ENCODE measurements at places on chromosomes 12 and 14.

GRCh38 chr12:97886511-97887176, 424.0 kb downstream of the RMST start:
- DNase-seq, result no peak

- no peak for DNase-seq
Observed at GRCh38 chr12:78269620-78270019, 438.9 kb downstream of the NAV3 start.

GRCh38 chr12:11641522-11641921, 8.0 kb upstream of the ETV6 start:
- no peak for DNase-seq

DNA sequence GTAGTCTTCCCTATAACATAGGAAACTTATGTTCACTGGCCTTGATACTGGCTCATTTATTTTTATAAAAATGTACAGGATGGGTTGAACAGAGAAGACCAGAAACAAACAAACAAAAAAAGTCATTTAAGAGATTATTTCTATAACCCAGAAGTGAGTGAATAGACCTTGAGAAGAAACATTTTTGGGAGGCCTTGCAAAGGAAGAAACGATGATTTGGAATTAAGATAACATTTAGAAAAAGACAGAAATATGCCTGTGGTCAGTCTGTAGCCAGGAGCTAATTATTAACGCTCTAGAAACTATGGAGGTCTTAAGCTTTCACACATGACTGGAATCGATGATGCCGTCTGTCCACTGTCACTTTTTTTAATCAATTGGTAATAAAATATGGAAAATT, 264.0 kb downstream of the EGLN3 start:
- no peak for DNase-seq

GRCh38 chr12:24977060-24977459, 28.2 kb upstream of the BCAT1 start:
- DNase-seq, result no peak

DNA sequence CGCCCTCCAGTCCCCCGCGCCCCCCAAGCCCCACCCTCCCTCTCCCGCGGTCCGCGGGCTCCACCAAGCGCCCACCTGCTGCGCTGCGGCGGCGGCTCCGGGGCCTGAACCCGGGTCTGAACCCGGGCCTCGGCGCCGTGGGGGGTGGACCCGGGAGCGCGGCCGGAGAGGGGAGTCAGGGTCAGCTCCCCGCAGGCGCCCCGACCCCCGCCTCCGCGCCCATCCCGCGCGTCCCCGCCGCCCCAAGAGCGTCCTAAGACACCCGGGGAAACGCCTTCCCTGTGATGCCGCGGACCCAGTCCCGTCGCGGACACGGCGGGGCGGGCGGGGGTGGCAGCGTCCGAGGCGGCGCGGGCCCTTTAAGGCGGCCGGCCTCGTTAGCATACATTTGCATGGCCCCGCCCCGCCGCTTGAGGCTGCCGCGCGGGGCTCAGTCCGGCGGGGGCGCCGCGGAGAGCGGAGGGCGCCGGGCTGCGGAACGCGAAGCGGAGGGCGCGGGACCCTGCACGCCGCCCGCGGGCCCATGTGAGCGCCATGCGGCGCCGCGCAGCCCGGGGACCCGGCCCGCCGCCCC, at the start of gene MMP17:
MMP17 (plus strand) TSS at position 433 of the 574 bp plus-strand sequence; CDS start at position 535, 102 bp downstream.
- DNase-seq, result peak; percentile 78

- DNase-seq, result no peak
Observed at GRCh38 chr14:41570415-41571155, 36.1 kb upstream of the LRFN5 start.

- no peak for DNase-seq
Observed at GRCh38 chr12:53378724-53379388, 1.1 kb upstream of the SP1 start.

GRCh38 chr14:94926176-94926575, 156.3 kb upstream of the GSC start:
- no peak for DNase-seq

DNA sequence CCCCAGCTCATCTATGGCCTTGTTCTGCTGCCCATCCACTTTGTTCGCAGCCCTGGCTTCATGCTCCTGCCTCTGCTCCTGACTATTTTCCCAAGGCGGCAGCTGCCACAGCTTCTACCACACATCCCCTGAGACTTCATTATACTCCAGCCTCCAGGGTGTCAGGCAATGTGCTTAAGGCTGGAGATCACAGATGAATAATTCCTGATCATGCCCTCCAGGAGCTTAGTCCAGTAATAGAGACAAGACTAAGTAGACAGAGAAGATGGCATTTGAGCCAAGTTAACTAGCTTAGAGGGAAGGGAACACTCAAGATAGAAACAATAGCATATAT, 7.1 kb downstream of the TAPBPL start:
- DNase-seq, result no peak

DNA sequence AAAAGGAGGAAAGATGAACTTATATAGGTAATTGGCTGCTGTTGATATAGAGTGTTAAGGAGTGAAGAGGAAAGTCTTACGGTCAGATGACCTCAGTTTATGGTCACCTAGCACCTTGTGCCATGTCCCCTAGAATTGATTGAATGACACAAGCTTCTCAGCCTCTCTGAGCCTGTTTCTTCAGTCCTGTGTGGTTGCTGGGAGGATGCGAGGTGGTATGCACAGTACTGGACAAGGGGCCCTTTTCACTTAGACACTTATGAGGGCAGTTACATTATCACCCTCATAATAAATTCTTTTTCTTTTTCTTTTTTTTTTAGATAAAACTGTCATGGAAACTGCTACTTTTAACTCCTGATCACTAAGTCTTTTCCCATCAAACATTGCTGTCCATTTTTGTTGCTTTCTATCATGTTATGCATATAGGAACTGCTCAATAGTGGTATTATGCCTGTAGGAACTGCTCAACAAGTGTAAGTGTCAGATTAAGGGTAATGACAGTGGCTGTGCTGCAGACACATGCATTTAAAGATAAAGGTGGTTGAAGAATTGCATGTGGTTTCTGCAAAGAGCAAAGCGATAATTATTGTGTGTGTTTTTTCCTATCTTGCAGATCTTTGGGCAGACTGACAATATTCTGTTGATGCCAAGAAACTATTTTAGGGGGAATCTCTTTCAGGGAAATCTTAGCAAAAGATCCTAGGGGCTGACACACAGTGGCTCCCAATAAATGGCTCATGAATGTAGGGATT, 11.6 kb downstream of the ANO6 start:
- DNase-seq, result no peak

DNA sequence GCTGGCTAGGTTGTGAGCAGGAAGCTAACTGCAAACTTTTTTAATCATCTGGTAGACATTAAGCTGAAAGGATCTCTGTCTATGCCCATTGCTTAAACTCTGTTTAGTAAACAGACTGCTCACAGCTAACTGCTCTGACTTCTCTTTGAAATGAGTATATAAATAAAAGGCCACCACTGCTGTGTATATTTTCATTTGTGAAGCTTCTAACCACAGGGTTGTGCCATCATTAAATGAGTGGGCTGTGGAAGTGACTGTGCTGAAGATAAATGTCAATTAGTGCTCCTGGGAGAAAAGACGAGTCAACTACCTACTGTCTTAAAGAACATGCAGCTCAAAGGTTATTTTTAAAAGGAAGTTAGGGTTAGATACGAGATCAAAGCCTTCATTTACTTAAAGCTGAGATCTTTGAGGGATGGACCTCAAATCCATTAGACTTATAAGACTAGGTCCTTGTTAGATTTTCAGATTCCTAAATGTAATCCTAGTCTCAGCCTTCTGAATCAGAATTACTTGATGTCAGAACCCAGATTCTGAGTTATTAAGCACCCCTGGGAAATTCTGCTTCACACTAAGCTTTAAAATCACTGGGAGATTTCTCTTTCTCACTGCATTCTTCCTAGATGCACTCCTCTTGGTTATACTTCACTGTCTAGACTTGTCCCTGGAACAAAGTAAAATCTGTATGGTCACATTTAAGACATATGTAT, 213.1 kb upstream of the FLRT2 start:
- no peak for DNase-seq

DNA sequence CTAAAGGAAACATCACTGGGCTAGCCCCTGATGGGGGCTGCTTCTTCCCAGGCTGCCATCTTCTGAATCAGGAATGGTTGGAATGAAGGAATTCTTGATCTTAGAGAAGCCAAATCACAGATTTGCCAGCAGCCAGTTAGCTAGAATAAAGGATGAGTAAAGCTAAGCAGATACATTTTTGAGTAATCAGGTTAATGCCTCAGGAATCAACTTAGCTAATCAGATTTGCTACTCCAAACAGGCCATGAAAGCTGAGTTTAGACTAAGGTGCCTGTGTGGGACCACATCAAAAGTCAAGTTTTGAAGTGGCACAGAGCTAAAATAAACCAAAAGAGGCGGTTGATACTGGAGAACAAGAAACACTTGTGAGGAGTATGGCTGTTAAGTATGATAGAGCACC, 28.8 kb upstream of the LMO3 start:
- no peak for DNase-seq

DNA sequence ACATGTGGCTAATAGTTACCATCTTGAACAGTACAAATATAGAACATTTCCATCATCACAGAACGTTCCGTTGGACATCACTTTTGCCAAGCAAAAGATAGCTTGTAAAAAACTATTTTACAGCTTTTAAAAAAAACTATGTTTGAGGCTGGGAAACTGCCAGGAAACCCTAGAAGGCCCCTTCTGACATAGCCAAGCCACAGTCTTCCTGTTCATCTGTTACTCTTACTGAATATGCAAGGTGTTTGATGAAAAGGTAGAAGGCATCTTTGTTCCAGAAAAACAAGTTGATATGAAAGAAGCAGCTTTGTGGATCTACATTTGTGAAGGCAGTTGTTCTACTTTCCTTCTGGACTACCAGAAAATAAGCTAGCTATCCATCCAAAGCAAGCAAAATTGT, 23.6 kb upstream of the WNK1 start:
- DNase-seq, result no peak

GRCh38 chr14:51727526-51727925, 75.8 kb downstream of the FRMD6 start:
- DNase-seq, result no peak

GRCh38 chr12:115506822-115507559, 770.5 kb downstream of the MED13L start:
- no peak for DNase-seq

- no peak for DNase-seq
Observed at GRCh38 chr14:50906326-50907065, 34.6 kb downstream of the ABHD12B start.

GRCh38 chr12:46825591-46826414, at the start of gene SLC38A4:
Gene SLC38A4 (minus strand): TSS chr12:46825997. CDS start chr12:46793071, 32,926 bp downstream.
- DNase-seq, result peak; percentile 59

DNA sequence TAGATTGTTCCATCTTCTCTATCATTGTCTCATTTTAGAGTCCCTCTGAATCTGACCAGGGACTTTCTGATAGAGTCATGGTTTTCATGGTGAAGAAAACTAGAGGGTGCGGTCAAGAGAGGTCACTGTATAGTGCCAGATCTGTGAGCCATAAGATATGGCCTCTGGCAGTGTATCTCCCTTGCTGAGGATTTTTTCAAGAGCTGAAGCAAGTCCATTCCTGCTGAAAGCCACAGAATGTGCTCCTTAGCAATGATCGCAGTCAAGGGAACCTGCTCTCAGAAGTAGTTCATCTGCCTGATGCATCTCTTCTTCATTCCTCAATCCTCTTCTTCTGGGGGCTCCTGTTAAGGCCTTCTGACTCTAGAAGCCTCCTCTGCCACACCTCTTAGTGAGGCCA, 405.2 kb downstream of the EGLN3 start:
- DNase-seq, result no peak

GRCh38 chr12:12072064-12072760, 1.5 kb downstream of the BCL2L14 start:
- no peak for DNase-seq

- no peak for DNase-seq
Observed at GRCh38 chr12:1580526-1580925, 13.9 kb downstream of the FBXL14 start.

GRCh38 chr12:2999265-2999841, 40.2 kb downstream of the TEAD4 start:
- no peak for DNase-seq

- DNase-seq, result no peak
Observed at GRCh38 chr14:72906879-72907278, 13.0 kb upstream of the DPF3 start.

DNA sequence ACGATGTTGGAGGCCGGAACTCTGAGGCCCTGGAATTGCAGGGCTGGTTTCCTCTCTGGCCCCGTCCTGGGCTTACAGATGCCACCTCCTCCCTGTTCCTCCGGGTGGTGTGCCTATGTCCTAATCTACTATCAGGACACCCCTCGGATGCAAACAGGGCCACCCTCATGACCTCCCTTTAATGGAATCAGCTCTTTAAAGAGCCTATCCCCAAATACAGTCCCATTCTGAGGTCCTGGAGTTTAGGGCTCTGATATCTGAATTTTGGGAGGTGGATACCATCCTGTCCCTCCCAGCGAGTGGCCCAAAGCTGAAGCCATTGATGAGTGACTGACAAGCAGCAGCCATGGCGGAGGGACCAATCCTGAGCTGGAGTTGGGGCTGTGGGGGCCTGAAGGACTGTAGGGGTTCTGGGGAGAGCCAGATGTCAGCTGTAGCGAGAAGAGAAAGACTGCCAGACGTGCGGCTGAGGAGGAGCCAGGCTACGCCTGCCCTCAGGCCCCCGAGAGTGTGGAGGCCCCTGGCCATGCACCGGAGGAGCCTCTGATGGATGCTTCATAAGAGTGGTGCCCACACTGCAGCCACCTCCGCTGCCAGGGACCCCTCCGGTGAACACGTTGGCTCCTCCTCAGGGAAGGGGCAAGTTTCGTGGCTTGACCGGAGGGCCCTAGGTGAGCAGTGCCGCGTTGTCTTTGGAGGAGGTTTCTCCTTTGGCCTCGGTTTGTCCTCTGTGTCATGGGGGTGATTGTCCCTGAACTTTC, 100.2 kb downstream of the KIF26A start:
- DNase-seq, result no peak

DNA sequence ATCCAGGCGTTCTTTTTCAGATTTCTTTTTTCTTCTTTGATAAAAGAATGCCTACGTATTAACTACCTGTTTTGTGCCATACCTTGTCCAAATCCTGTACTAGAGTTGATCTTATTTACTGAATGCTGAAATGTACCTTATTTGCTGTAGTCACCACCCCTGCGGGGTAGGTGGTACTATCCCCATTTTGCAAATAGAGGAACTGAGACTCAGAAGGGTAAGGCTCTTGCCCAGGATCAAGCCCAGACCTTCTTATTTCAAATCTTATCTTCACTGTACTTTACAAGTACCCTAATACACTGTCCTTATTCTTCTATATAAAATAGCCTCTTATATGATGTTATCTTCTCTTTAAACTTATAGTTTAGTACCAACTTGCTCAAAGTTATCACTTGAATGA, 206.5 kb downstream of the SLC41A2 start:
- DNase-seq, result no peak

DNA sequence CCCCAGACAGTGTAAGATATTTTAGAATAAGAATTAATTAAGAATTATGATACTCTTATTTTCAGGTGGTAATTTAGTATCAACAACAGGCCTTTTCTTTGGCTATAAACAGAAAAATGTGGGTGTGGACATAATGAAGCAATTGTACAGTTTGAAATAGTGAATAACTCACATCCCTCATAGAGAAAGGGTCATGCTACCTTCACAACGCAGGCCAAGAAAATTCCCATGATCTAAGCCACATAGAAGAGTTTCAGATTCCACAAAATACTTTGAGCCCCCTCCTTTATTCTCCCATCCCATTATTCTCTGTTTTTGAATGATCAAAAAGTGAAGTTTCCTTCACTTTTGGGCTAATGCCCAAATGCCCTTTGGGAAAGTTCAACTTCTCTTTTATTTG, 23.5 kb upstream of the DHRS7 start:
- no peak for DNase-seq

Measured in fibroblast of skin of back (primary cell).